ENCODE measurements at places on chromosomes 3 and 15.
A peak's percentile ranks its signal among the peaks of the same experiment; 100 is the strongest.

GRCh38 chr3:33458446-33458845 is 18.2 kb upstream of the UBP1 start:
- no peak for DNase-seq

DNA sequence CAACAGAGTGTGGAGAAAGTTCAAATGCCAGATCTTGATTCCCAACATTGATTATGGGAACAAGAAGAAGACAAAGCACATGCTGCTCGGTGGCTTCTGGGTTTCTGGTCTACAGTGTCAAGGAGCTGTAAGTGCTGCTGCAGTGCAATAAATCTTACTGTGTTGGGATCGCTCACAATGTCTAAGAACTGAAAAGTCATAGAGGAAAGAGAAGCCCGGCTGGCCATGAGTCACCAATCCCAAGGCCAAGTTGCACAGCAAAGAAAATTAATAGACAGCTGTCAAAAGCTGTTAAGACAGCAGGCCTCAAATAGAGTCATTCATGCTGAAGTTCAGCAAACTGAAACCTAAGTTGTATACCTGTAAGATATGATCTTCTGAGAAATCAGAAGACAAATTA is 33.2 kb upstream of the SPPL2A start:
- DNase-seq, result no peak

DNA sequence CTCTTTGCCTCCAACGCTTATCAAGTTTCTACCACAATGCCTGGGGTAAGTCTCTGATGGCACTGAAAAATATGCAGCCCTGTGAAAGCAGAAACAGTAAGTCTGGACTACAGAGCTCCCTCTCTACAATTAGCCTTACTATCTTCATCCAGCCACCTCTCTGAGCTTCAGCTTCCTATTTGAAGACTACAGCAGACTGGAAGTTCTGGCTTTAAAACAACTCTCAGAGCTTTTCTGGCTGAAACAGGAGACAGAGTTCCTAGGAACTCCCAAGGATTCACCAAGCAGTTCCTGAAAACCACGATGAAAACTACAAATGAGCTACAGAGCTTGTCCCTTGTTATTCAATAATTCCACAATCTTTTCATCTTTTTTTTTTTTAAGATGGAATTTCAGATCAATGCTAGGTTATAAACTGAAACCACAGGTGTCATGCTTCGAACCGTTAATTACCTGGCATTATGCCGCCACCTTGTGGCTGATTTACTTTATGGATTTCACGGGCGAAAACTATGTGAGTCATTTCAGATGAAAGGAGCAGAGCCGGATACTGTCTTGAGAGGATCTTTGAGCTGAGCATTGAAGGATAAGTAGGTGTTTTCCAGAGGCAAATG is 3.9 kb downstream of the CRYGS start:
- DNase-seq, result no peak

- no peak for DNase-seq
These were observed 22.8 kb downstream of the MORF4L1 start for GRCh38 chr15:78895471-78895870.

DNA sequence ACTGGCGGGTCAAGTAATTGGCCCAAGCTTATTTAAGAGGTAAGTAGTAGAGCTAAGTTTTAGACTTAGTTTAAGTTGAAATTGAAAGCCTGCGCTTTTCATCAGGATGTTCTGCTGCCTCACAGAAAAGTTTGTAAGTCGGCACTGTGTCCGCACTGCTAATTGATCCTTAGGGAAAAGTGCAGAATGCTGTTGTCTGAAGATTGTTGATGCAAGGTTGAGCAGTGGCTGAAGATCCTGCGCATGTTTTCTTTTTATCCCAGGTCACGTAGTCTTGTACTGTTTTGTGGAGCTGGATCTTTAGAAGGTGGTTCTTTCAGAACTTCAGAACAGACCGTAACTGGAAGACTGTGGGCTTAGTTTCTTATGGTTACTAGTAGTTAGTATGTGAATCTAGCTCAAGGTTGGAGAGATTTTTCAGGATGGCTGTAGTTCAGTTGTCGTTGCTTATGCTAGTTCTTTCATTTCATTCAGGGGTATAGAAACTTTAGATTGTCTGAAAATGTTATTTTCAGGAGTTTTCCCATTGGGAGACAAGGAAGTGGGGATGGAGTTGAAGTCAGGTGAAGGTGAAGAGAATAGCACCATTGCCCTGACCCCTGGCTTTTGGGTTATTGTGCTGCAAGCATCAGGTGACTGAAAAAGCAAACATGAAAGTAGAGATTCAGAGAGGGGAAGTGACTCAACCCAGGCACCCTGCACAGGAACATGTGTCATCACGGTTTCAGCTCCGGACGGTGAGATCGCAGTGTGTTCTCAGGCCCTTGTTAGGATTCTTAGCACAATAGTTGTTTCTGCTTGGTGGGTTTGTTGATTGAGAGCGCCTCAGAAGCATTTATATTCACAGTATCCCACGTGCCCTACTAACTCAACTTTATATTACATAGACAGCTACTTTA is 32.8 kb downstream of the AKAP13 start:
- peak; percentile 72 for DNase-seq

GRCh38 chr3:177703788-177704187 is 506.5 kb upstream of the TBL1XR1 start:
- no peak for DNase-seq

DNA sequence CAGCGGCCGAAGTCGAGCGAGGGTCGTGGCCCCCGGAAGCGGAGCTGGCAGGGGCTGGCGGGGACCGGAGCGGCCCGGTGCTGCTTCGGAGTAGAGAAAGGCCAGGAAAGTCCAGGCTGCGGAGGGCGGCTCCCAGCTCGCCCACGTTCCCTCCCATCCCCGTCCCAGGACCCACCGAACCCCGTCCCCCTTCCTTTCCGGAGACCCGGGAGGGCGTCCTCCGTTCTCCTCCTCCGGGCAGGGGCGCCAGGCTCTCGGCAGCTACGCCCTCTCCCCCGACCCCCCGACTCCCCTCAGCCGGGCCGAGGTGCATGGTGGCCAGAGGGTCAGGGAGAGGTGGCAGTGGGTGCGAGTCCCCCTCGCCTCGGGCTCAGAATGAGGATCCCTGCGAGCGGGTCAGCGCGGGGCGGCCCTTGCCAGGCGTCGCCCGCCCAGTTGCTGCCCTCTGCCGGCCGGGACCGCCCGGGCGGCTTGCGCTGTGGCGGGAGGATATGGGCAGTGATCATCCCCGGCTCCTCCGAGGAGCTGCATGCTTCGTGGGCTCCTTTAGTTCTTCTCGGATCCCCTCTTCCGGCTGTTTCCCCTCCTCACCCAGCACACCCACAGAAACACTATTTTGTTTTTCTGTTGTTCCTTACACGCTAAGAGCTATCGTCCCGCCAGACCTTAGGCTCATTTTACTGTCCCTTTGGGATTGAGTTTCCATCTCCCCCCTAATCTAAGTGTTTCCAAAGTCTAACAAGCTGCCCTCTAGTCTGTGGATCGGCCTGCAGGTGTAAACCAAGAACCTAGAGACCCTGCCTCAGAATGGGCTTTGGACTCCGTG is 744 bp upstream of the ALDH1A2 start:
- DNase-seq, result peak; percentile 43

GRCh38 chr3:55243678-55244077 is 243.4 kb downstream of the WNT5A start:
- DNase-seq, result no peak

DNA sequence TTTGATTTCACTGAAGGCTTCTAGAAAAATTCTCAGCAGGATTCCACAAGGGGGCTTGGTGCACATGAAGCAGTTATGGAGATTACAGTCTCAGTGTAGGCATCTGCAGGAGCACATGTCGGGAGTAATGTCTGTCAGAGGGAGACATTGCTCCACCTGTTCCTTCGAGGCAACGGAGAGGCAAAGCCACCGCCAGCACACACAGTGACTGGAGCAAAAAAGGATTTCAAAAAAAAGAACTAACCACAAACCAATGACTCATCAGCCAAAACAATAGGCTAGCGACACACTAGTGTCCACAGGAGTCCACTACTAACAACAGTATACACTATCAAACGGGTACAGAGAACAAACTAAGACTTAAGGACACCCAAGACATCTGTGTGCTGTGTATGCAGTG is 68.9 kb downstream of the NPTN start:
- DNase-seq, result no peak

- DNase-seq, result no peak
These were observed 133.9 kb downstream of the LRRC28 start for GRCh38 chr15:99385005-99385669.

GRCh38 chr3:30098653-30099455 is 507.5 kb upstream of the TGFBR2 start:
- DNase-seq, result no peak

GRCh38 chr3:62582495-62583172 is 209.3 kb upstream of the FEZF2 start:
- DNase-seq, result no peak

- no peak for DNase-seq
These were observed 53.7 kb upstream of the INO80 start for GRCh38 chr15:41169781-41170180.

- DNase-seq, result no peak
These were observed 222.8 kb downstream of the FOXP1 start for GRCh38 chr3:71360764-71361163.

DNA sequence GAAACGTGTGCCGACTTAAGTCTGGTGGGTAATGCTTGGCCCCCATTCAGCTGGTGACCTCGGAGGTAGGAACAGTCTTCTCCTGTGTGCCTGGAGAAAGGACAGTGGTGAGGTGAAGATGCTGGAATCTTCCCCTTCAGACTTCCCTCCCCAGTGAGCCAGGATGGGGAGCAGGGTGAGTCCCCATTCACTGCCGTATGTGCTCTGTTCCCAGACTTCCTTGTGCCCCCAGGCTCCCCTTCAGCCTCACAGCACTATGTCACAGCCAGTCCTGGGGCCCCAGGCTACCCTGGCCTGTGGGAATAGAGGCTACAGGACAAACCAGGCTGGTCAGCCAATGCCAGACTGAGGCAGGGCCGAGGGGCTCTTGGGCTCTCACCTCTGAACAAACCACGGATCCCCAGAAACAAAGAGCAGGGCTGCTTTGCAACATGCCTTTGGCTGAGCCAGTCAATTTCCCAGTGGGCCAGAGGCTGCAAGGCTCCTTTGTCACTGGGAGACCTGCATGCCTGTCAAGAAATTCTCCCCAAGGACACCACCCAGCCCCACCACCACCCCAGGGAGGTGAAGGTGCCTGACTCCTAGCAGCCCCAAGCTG is 31.8 kb upstream of the HHATL start:
- DNase-seq, result no peak

- DNase-seq, result no peak
These were observed 148.3 kb downstream of the RBMS3 start for GRCh38 chr3:29429055-29429679.

GRCh38 chr3:44721231-44722102 is 8.0 kb upstream of the ZNF501 start:
- no peak for DNase-seq

DNA sequence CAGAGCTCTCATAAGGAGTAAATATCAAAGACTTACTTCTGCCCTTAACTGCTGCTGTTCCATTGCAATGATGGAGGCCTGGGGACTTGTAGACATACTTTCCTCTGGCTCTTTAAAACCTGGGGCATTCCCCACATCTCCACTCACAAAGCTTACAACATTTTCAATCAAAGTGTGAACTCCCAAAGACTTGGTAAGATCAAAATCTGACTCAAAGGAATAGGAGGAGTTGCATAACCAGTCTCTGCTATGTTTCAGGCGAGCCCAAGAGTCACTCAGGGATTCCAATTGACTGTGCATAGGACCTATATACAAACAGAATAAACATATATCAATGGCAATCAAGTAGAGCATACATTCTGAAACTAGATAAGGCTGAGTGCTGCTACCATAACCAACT is 101.5 kb downstream of the FBXL22 start:
- DNase-seq, result no peak

DNA sequence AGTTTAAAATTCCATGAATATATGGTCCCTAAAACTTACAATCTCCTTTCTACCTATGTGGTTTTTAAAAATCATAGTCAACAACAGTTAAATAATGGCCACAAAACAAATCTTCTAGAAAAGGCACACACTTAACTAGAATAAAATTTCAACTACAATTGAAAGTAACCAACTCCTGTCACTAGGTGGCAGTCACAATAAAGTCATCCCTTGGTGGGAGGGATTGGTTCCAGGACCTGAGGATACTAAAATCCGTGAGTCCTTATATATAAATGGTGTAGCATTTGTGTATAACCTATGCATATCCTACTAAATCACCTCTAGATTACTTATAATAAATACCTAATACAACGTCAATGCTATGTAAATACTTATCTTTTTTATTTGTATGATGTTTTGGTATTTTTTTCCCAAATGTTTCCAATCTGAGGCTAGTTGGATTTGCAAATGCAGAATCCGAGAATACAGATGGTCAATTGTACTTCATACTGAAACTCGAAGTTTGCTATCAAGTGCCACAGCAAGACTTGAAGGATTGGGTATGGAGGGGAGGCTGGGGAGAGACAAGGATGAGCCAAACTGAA is 172.6 kb downstream of the FMN1 start:
- no peak for DNase-seq

DNA sequence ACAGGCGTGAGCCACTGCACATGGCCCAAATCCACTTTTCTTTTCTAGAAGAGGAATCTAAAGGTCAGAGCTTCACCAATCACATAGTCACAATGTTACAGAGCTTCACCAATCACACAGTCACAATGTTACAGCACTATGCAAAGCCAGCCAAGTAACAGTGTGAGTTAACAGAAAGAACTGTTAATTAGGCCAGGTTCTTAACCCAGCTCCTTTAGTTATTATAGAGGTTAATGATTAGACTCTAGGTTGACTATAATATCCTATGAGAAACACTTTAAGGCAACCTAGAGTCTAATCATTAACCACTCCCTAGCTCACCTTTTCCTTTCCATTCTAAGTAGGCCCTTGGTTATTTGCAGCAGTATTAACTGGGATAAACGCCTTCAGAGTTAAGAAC is 54.0 kb downstream of the TASOR start:
- DNase-seq, result no peak

DNA sequence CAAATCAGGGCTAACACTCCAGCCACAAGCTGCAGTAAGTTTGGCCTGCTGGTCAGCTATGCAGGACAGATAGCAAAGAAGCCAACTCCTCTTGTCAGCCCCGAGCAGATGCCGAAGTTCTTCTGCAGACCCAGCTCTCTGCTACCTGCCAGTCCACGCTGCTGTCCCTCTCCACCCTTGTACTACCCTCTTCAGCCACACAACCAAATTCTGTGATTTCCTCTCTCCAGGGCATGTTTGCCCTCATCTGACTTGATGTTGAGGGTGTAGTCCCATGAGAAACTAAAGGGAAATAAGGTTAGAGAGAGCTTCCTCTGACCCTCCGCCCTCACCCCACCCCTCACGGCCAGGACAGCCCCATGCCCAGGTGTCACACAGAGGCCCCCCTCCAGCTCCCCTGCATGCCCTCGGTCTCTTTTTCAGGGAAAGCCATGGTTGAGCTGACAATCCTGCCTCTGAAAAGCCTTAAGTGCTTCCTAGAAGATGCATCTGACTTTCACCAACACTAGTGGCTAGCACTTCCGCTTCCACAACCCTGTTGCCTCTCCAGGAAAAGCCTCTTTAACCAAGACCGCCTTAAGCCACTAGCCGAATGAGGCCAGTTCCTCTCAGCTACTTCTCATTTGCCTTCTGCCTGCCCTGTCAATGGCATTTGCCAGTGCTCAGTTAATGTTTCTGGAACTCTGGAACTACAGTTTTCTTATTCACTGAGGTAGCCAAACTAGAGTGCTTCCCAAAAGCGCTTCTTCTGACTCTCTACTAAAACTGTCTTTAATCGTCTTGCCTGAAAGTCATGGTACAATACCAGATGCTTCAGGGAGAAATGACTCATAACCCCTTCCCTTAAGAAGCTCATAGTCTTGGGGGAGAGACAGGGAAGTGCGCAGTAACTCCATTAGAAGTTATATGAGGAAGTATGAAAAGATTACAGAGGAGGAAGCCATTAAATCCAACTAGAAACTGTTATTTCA is 300.4 kb upstream of the STT3B start:
- DNase-seq, result no peak

Measured in GM06990 (cell line).